ENCODE measurements at places on chromosomes 2 and 18. TPM values are rescaled to one million over a fixed set of nuclear protein-coding genes. Genes with fewer than 3 reads are reported as not detected.

DNA sequence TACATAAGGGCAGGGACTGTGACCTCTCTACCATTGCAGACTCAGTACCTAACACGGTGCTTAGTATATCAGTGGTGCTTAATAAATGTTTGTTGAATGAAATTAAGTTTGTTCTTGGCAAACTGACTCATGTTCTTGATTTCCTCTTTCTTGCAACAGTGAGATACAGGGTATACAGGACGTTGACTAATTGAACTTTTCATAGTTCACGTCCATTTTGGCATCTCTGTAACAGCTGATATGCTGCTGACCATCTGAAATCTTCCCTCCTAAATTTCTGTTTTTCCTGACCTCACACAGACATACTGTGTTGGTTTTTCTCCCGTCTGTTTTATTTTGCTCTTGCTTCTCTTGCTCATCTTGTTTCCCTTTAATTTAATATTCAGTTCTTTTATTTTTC lies 44.2 kb downstream of the LHCGR start:
- no peak for DNase-seq

The RIT2 gene
- total RNA-seq, result not detected

- no peak for DNase-seq
Observed at GRCh38 chr2:230657906-230658305, 54.7 kb upstream of the CAB39 start.

GRCh38 chr18:8942021-8942908 lies 160.2 kb upstream of the NDUFV2 start:
- no peak for DNase-seq

DNA sequence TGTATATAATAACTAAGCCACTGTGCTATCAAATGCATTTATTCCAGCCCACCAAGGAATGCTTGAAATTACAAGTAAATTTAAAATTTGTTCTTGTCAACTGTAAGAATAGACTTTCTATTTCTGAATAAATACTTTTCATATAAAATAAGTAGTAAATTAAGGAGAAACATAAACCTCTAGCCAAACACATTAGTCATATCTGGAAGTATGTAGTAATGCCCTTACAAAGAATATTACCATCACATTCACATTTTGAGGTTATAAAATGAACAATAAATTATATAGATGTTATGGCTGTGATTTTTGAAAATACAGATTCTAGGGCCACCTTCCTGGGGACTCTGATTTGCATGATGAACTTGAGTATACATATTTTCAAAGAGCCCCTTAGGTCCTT lies 54.7 kb downstream of the SERPINB7 start:
- no peak for DNase-seq

DNA sequence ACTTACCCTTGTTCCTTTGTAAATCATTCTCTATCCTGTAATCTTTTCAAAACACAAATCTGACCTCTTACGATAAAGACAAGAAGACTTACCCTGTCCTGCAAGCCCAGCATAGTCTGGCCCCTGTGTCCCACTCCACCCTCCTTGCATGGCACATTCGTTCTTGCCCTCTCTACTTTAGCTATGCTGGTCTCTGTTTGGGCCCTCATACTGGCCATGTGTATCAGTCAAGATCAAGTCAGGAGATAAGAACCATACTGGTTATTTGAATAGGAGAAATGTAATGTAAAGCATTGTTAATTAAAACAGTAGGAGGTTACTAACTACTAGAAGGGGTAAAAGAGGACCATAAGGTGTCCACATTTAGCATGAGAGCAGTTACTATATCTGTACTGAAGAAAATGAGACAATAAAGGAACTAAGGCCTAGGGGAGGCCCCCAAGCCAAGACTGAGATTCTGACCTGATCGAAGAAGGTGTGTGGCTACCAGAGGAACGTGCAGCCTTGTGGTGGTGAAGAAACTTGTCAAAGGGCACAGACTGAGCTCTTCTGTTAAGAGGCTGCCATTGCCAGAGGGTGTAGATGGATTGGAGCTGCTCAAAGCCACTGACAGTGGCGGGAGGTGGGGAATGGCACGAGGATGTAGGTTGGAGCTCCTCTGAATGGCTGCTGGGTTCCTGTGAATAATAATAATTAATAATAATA lies 80.8 kb downstream of the KCTD18 start:
- DNase-seq, result no peak

The AQP12B gene
- total RNA-seq, result not detected

Data from ureter (tissue), 1 donor.